ENCODE measurements at places on chromosomes 2 and 18.

DNA sequence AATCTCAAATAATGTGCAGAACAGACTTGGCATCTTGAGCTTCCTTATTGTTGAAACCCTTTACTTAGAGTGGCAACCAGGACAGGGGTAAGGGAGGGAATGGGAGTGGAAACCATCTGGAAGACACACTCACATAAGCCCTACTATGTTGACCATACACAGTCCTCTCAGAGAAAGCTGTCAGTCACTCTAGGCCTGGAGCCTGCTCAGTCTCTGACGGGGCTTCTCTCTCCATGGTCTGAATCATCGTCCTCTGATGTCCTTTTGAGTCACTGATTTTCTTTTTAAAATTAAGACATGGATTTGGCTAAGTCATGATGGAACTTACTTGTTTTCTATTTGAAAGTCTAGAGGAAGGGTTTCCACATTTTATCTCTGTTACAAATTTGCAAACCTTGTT is 74.0 kb downstream of the MYO1B start:
- H3K4me3 ChIP-seq = no peak overlapping the region
- H3K27ac ChIP-seq = peak overlapping the region; percentile 42
- peaks cover 33% of the 10 kb centered on the region for H3K4me1 ChIP-seq

DNA sequence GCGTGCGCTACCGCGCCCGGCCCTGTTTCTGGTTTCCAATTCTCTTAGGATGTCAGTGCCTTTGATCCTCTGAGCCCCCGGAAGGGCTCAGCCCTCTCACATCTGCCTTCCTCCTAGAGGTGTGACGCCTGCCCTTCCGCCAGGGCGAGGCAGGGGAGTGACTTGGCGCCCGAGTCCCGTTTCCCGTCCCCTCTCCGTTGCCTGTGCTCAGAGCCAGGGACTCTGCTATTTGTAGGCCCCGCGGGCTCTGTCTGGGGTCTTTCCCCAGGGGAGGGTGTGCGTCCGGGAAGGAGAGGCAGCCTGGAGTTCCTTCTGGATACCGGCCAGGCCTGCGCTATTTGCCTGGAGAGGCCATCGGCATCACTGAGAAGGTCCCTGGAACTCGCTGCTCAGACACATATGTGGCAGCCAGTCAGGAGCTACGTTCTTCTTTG is 103.7 kb upstream of the TAF1B start:
- H3K36me3 ChIP-seq = no peaks in the 10 kb centered on the region
- peak overlapping the region; percentile 18 for H3K4me3 ChIP-seq
- no peaks in the 10 kb centered on the region for H3K27me3 ChIP-seq
- peaks cover 7% of the 10 kb centered on the region for H3K4me1 ChIP-seq
- DNase-seq = no peak
- peak overlapping the region; percentile 61 for H3K27ac ChIP-seq

- no peaks in the 10 kb centered on the region for H3K4me1 ChIP-seq
- no peak for DNase-seq
- H3K27ac ChIP-seq = no peak overlapping the region
- no peak overlapping the region for H3K4me3 ChIP-seq
- no peaks in the 10 kb centered on the region for H3K27me3 ChIP-seq
- no peaks in the 10 kb centered on the region for H3K36me3 ChIP-seq
Measured at GRCh38 chr2:237791977-237792727, 6.4 kb upstream of the RBM44 start.

- no peaks in the 10 kb centered on the region for H3K36me3 ChIP-seq
- H3K4me3 ChIP-seq = no peak within 1 kb of the TSS
Measured at GRCh38 chr2:165239230-165239629, at the start of gene SCN2A. Gene SCN2A (plus strand): TSS chr2:165239414. CDS start chr2:165295824, 56,410 bp downstream.

GRCh38 chr2:156541706-156542105 is 105.5 kb downstream of the GPD2 start:
- H3K27me3 ChIP-seq = no peaks in the 10 kb centered on the region
- no peak overlapping the region for H3K4me3 ChIP-seq
- no peak for DNase-seq
- H3K4me1 ChIP-seq = peaks cover 4% of the 10 kb centered on the region
- H3K36me3 ChIP-seq = no peaks in the 10 kb centered on the region

DNA sequence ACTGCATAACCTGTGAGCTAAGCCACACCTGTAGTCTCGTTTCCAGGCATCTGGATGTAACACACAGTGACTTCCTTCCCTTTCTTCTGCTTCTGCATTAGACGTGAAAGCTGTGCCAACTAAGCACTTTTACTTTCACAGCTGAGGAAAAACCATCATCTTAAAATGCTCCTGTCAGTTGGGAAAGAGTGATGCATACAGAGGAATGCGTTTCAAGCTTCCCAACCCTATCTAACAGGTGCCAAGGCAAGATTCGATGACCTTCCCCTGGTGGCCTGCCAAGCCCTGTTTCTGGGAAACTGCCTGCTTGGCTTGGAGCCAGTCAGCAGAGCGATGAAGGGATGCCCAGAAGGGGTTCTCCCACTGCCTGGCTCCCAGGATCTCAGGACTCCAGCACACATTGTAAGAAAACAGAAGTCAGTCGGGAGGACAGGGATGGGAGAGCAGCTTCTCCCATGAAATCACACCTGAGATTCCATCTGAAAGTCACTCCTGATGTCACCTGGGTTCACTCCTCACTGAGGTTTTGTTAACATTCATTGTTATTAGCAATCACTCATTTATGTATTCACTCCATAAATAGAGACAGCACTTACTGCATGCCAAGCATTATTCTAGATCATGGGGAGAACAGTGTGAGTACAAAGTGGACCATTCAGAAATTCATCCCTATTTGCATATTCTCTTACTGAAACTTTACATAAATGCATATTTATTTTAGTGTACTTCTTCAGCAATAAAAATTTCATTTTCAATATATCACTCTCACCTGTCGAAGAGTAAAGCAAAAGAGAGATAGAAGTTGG is 64.1 kb downstream of the DTNA start:
- no peak overlapping the region for H3K27ac ChIP-seq
- DNase-seq = no peak
- H3K36me3 ChIP-seq = no peaks in the 10 kb centered on the region

GRCh38 chr18:59623456-59624368 is 73.5 kb downstream of the CCBE1 start:
- no peak overlapping the region for H3K4me3 ChIP-seq
- H3K27me3 ChIP-seq = no peaks in the 10 kb centered on the region
- H3K36me3 ChIP-seq = no peaks in the 10 kb centered on the region
- H3K27ac ChIP-seq = no peak overlapping the region
- DNase-seq = no peak

DNA sequence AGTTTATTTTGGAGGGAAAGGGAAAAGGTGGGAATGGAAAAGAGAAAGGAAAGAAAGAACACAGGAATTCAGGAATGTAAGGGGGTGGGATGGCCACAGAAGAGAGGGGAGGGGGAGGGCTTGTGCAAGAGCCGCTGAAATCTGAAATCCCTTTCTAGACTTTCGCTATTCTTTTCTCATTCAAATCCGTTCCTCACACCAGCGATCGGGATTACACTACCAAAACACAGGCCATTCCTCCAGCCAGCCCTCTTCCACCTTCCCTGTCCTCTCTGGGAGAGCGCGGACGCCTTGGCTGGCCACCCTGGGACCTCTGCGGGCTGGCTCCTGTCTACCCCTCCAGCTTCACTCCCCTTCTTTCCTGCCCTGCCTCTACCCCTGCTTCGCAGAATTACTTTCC is 102.3 kb downstream of the CDCA7 start:
- no peak for DNase-seq
- no peaks in the 10 kb centered on the region for H3K36me3 ChIP-seq
- no peaks in the 10 kb centered on the region for H3K4me1 ChIP-seq
- H3K27me3 ChIP-seq = no peaks in the 10 kb centered on the region
- H3K4me3 ChIP-seq = no peak overlapping the region

- no peaks in the 10 kb centered on the region for H3K27me3 ChIP-seq
- DNase-seq = no peak
- no peaks in the 10 kb centered on the region for H3K36me3 ChIP-seq
- peak overlapping the region; percentile 86 for H3K27ac ChIP-seq
- H3K4me1 ChIP-seq = peaks cover 19% of the 10 kb centered on the region
- no peak overlapping the region for H3K4me3 ChIP-seq
Measured at GRCh38 chr18:9673296-9674251, 34.5 kb upstream of the RAB31 start.

DNA sequence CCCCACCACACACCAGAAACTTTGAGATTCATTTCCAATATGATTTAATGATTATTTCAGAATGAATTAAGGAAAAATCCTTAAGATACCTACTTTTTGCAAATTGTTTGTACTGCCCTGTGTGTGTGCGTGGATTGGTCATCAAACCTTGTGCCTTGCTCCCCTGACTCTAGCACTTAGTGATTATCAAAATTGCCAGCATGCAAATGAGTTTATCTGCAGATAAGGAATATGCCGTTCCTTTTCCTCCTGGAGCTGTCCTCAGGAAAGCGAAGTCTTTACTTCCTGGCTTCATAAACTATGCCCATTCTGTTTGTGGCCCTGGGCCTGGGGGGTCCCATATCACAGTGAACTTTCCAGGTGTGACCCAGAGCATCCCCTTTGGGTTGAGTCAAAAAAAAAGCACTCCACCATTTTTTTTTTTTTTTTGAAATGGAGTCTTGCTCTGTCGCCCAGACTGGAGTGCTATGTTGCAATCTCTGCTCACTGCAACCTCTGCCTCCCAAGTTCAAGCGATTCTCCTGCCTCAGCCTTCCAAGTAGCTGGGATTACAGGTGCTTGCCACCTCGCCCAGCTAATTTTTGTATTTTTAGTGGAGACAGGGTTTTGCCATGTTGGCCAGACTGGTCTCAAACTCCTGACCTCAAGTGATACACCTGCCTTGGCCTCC is 11.4 kb downstream of the CHMP1B start:
- H3K27ac ChIP-seq = no peak overlapping the region
- no peaks in the 10 kb centered on the region for H3K36me3 ChIP-seq
- H3K4me1 ChIP-seq = peaks cover 7% of the 10 kb centered on the region
- H3K27me3 ChIP-seq = no peaks in the 10 kb centered on the region
- H3K4me3 ChIP-seq = no peak overlapping the region
- DNase-seq = no peak

DNA sequence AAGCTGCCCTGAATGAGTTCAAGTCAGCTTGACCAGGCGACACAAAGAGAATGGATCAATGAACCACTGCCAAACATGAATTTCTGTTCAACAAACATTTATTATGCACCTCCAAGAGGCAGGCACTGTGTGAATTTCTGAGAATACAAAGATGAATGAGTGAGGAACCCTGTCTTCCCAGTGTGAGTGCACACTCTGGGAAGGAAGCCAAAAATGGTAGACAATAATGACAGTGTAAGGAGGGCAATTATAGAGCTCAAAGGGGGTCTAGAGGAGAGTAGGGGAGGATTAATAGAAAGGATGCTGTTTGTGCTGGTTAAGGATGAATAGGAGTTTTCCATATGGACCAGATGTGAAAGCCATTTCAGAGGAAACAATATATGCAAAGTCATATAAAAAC is 213.4 kb downstream of the DCC start:
- no peaks in the 10 kb centered on the region for H3K27me3 ChIP-seq
- H3K27ac ChIP-seq = no peak overlapping the region
- no peaks in the 10 kb centered on the region for H3K4me1 ChIP-seq

- no peak for DNase-seq
- H3K27me3 ChIP-seq = no peaks in the 10 kb centered on the region
- H3K4me3 ChIP-seq = no peak overlapping the region
- no peaks in the 10 kb centered on the region for H3K36me3 ChIP-seq
Measured at GRCh38 chr2:221336967-221337366, 235.1 kb downstream of the EPHA4 start.

DNA sequence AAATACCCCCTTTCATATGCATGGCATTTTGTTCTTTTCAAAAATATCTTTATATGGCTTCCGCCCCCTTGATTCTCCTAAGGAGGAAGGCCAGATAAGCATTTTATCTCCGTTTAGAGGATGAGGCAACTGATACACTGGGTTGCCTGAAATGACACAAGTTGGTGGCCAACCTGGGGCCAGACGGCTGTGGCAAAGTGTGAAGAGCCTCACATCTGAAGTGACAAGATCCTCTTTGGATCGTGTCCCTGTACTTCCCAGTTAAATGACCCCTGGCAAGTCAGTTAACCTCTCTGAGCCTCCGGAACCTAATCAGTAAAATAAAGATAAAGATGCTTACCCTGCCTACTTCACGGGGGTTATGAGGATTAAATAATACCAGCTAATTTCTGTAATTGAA is 4.6 kb downstream of the SETBP1 start:
- no peak overlapping the region for H3K4me3 ChIP-seq
- no peaks in the 10 kb centered on the region for H3K4me1 ChIP-seq
- DNase-seq = no peak
- H3K27me3 ChIP-seq = peaks cover 51% of the 10 kb centered on the region
- no peak overlapping the region for H3K27ac ChIP-seq
- H3K36me3 ChIP-seq = no peaks in the 10 kb centered on the region

- H3K36me3 ChIP-seq = no peaks in the 10 kb centered on the region
- H3K4me3 ChIP-seq = no peak overlapping the region
- H3K27ac ChIP-seq = no peak overlapping the region
- no peaks in the 10 kb centered on the region for H3K27me3 ChIP-seq
- no peak for DNase-seq
Measured at GRCh38 chr18:23824240-23824639, 135.0 kb downstream of the LAMA3 start.

DNA sequence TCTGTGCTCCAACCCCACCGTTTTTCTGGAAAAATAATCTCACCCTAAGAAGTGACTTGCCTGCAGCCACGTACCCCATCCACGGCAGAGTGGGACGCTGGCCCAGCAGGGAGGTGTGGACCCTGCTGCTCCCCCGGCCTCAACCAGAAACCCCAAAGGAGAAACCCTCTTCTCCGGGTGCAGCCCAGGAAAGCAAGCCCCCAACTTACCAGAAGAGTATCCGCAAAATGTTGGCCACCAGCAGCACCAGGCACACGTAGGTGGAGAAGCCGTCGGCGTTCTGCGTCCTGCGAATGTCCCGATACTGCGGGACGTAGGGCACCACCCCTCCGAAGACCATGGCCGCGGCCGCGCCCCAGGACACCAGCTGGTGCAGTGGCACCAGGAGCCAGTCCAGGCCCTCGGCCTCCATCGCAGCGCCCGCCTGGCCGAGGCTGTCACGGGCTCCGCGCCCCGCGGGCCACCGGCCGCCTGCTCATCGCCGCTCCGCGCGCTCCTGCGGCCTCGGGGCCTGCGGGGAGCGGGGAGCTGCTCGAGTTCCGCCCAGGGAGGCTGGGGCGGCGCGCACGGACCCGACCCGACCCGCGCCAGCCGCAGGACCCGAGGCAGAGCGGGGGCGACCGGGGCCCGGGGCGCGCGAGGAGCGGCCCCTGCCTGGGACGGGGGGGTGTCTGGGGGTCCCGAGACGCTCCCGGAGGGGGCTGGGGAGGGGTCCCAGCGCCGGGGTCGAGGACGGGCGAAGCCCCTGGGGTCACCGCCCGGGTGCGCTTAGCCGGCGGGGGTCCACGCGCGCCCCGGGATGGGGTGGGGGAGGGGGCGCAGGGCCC is 725 bp downstream of the SLC66A2 start:
- no peaks in the 10 kb centered on the region for H3K36me3 ChIP-seq
- H3K27ac ChIP-seq = peak overlapping the region; percentile 80
- H3K4me3 ChIP-seq = peak overlapping the region; percentile 79
- no peaks in the 10 kb centered on the region for H3K27me3 ChIP-seq
- DNase-seq = peak; percentile 90
- peaks cover 48% of the 10 kb centered on the region for H3K4me1 ChIP-seq

Data from left lung (tissue), 14 donors.